T follicular helper cell (primary cell): ENCODE measurements at places on chromosomes 13 and 19.

GRCh38 chr13:50276550-50276949 lies 261.3 kb downstream of the KCNRG start:
- DNase-seq = no peak

- no peak for DNase-seq
Observed at GRCh38 chr13:72156760-72157159, 289.8 kb upstream of the DACH1 start.

DNA sequence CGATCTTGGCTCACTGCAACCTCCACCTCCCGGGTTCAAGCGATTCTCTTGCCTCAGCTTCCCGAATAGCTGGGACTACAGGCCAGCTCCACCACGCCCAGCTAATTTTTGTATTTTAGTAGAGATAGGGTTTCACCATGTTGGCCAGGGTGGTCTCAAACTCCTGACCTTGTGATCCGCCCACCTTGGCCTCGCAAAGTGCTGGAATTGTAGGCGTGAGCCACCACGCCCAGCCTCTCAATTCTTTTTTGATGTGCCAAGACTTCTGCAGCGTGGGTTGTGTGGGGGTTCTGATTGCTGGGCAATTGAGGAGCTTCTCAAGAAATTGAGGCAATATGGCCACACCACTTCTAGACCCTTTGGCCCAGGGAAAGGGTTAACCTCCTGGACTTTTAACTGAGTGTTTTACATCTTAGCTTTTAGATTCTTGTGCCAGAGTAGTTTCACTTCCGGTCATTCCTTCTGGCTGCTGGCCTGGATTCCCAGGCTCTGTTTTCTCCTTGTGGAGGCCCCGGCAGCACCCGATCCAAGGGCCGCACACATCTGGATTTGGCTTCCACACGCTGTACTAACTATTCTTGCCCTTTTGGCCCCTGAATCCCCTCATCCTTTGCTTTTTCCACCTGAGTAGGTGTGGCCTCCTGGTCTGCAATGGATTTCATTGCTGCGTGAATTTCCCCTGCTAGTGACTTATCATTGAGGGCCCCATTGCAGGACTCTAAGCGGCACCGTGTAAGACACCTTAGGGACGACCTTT lies 14.7 kb downstream of the SMARCA4 start:
- no peak for DNase-seq

DNA sequence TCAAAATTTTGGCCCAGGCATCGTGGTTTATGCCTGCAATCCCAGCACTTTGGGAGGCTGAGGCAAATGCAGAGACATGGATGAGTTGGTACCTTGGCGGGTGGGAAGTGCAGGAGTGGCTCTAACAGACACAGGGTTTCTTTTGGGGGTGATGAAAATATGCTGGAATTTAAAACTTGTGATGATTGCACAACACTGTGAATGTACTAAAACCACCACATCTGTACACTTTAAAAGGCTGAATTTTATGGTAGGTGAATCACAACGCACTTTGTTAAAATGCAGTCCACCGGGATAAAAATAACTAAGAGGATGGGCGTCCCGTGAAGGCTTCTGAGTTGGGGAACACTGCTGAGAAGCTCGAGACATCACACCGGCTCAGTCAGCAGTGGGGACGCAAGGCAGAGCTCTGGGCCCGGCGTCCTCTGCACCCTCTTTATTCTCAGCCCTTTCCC lies 47.1 kb downstream of the MLLT1 start:
- DNase-seq = no peak

- no peak for DNase-seq
Observed at GRCh38 chr19:17332677-17333581, 1.7 kb downstream of the ANO8 start.

GRCh38 chr13:39038569-39039030 lies 344 bp downstream of the NHLRC3 start:
- DNase-seq = peak; percentile 30

DNA sequence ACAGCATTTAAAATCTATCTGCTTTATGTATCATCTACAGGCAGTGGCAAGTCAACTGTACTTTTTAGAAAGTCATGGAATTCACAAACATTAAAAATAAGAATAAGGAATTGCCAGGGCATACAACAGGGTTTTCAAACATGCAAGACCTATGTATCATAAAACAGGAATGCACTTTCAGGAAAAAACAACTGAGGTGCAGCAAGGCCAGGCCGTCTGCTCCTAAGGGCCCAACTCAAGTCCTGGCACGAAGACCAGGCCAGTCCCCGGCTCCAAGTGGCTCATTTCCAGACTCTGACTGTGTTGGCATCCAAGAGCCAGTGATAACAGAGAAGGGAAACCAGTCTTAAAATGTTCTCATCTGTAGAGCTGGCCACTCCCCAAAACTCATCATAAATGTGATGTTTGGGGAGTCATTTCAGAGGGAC lies 7.1 kb downstream of the RFX2 start:
- no peak for DNase-seq

- no peak for DNase-seq
Observed at GRCh38 chr19:38674388-38675171, 27.1 kb downstream of the ACTN4 start.

DNA sequence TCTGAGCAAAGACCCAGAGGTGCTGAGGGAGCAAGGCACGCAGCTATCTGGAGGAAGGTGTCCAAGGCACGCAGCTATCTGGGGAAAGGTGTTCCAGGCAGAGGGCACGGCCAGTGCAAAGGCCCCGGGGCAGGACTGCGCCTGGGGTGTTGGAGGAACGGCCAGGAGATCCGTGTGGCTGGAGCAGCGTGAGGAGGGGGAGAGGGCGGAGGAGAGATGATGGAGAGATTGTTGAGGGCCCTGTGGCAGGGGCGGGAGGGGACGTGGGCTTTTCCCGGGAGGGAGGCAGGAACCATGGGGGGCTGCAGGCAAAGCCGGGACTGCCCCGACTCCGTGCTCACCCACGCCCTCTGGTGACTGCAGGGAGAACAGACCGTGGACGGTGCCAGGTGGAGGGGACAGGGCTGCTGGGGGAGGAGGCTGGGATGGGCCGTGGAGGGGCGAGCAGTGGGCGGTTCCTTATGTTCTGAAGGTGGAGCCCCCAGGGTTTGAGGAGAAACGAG lies 13.3 kb upstream of the MISP start:
- peak; percentile 37 for DNase-seq

- DNase-seq = no peak
Observed at GRCh38 chr19:39304701-39305571, 8.7 kb downstream of the IFNL1 start.

- peak; percentile 63 for DNase-seq
Observed at GRCh38 chr19:1251330-1252220, 3.2 kb downstream of the MIDN start.

DNA sequence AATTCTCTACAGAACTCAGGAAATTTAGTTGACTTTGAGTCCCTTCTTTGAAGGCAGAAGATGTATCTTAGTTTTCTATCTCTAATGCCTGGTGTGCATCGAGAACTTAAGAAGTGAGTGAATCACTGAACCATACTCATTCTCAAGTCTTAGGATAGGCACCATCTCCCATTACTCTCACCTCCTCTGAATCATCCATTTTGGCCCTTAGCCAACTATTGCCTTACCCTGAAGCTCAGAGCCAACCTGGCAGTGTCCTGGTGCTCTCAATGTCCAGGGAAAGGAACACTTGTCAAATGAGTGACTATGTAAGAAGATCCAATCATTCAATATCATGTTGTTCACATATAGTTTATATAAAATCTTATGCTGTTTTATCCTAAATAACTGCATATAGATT lies 146.6 kb downstream of the RGCC start:
- no peak for DNase-seq

GRCh38 chr19:41226874-41227390 lies 7.9 kb downstream of the AXL start:
- DNase-seq = no peak

DNA sequence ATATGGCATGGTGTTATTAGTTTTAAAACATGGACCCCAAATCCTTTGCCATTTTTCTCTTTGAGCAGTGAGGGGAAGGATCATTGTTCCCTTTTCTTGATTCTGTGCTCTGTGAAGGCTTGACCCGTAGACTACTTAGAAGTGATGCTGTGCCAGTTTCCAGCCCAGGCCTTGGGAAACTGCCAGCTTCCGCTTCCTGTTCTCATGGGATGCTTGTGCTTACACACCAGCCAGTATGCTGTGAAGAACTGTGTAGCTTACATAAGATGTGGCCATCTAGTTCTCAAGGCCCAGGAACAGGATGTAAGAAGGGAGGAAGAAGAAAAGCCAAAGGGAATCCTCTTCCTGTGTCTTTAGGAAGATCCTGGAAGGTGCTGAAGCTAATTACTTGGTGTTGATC lies 180.9 kb downstream of the PCCA start:
- no peak for DNase-seq

GRCh38 chr13:35252536-35253205 lies 223.8 kb downstream of the MAB21L1 start:
- DNase-seq = no peak

GRCh38 chr13:20197361-20197834 lies 4.7 kb upstream of the GJB2 start:
- no peak for DNase-seq

DNA sequence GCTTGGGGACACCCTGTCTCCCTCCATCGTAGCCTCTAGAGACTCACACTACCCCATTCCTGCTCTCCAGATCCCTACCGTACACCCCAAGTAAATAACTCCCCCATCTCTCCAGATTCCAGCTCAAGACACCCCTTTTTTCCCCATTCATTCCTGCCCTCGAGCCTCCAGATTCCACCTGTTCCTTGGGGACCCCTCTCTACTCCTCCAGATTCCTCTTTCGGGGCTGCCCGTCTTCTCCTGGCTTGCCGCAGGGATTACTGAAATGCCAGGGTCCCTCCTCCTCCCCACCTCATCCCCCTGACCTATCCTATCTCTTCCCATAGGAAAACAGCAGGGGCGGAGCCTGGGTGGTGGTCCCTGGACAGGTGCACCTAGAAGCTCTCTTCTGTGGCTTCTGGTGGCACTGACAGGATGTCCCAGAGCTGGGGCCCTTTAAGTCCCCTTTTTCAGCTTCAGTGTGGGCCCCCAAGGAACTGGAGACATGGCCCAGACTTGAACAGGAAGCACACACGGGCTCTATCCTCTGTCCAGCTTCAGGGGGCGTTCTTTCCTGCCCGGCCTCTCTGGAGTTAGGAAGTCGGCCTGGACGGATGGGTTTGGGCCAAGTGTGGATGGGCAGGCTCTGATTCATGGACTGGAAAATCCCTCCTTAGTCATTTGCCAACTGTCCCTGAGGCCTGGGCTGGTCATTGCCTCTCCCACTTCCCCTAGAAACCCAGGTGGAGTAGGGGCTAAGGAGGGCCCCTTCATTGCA lies 1.2 kb downstream of the ZSWIM4 start:
- DNase-seq = no peak

DNA sequence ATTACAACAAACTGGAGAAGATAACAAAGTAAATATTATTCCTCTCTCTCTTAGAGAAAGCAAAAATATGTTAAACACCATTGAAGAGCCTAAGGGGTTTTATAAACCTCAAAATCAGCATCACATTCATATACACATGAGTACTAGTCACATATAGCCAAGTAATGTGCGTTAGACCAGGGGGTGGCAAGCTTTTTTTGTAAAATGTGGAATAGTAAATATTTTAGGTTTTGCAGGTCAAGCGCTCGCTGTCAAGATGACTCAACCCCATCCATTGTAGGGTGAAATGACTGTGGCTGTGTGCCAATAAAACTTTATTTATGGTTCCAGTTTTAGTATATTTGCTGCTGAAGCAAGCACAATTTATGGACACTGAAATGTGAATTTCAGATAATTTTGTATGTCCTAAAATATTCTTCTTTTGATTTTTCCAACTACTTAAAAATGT lies 21.7 kb downstream of the RFX2 start:
- DNase-seq = no peak

DNA sequence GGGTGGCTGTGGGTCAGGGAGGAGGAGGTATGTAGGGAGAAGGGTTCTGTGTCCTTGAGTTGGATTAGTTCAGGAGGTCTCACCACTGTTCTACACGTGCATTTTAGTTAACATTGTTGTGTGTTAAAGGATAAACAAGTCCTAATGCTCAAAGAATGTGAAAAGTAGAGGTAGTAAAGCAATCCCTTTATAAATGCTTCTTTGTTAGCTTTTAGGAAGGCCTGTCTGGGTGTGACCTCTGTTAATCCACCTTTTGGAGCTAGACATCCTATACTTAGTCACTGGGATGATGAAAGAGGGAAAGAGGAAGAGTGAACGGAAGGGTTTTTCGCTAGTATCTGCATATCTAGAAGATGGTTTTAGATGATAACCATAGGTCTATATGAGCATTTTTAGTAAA lies 42.2 kb upstream of the FLT1 start:
- DNase-seq = no peak

DNA sequence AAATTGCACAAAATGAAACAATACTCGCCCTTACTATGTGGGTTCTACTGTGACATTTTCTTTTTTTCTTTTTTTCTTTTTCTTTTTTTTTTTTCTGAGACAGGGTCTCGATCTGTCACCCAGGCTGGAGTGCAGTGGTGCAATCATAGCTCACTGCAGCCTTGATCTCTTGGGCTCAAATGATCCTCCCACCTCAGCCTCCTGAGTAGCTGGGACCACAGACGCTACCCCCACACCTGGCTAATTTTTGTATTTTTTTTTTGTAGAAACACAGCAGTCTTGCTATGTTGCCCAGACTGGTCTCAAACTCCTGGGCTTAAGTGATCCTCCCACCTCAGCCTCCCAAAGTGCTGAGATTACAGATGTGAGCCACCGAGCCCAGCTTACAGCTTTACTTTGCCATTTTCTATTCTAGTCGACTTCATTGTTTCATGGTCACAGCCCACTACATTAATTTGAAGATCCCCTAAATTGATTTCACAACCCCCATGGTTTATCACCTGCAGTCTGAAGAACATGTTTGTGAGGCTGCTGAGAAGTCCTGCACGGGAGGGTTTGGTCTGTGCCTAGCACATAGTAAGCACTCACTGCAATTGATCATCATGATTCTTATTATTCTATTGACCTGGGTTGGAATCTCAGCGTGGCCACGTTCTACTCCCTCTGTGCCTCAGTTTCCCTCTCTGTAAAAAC lies 3.8 kb downstream of the BCL3 start:
- DNase-seq = no peak

DNA sequence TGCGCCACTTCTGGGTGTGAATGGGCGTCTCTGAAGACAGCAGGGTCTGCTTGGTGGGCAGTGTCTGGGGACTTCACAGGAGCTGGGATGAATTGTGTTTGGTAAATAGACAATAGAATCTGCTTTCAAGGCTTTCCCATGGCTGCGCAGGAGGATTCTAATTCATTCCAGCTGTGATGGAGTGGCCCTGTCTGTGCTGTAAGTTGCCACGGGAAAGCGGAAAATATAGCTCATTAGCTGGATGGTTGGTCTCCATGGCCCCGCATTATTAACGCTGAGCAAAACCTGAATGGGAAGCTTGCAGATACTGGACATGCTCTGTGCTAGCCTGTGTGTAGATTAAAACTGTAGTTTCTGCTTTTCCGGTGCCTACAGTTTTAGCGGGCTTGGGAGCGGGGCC lies 15.6 kb upstream of the C1QTNF9 start:
- no peak for DNase-seq

DNA sequence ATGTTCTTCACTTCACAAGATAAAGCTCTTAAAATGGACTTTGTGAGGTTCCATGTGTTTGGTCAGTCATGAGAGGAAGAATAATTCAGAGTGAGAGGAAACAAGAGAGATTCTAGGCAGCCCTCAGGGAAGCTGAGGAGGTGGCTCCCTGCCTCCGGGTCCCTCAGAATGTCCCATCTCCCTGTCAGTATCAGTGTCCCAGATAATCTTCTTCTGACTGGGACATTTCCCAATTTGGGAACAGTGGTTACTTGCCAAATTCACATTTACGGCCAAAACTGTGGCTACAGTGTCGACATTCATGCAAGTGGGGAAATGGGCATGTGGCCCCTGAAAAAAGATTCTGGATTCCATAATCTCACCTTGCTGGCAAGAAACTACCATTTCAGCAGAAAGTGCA lies 9.0 kb downstream of the ZNF417 start:
- no peak for DNase-seq
